Subcutaneous preadipocyte (primary cell): ENCODE measurements at places on chromosomes 2 and 18. TPM values are rescaled to one million over a fixed set of nuclear protein-coding genes. Genes with fewer than 3 reads are reported as not detected.

OR6B2 gene
- not detected in 2 replicates for total RNA-seq

MEX3C gene
- 31.2 and 37.5 TPM in 2 replicates for total RNA-seq

C2orf92 gene
- total RNA-seq: 2.6 and 4.7 TPM in 2 replicates

CEBPZOS gene
- total RNA-seq: 14.0 and 20.9 TPM in 2 replicates

SLC23A3 gene
- 0.73 and 1.8 TPM in 2 replicates for total RNA-seq

ANO7 gene
- 0.73 and 0.78 TPM in 2 replicates for total RNA-seq

ABI2 gene
- total RNA-seq: 32.0 and 48.9 TPM in 2 replicates

SS18 gene
- total RNA-seq: 91.5 and 97.2 TPM in 2 replicates

ICOS gene
- not detected in 2 replicates for total RNA-seq

MAP4K3 gene
- total RNA-seq: 40.4 and 99.1 TPM in 2 replicates

SPATA3 gene
- not detected in 2 replicates for total RNA-seq
